A549 treated with CpdA at 1 μM for 4 hours (cell line): ENCODE measurements at places on chromosomes 11 and 22. TPM values are rescaled to one million over a fixed set of nuclear protein-coding genes. Genes with fewer than 3 reads are reported as not detected.

The C11orf86 gene
- total RNA-seq, result 30.0 to 57.8 TPM (median 47.5 TPM) in 5 replicates

The LRRN4CL gene
- 0.08 to 0.12 TPM (median 0.10 TPM) in 3 of 5 replicates, not detected in the others for total RNA-seq

The PGM2L1 gene
- total RNA-seq, result 7.8 to 13.6 TPM (median 13.0 TPM) in 5 replicates

The SLC29A2 gene
- 3.2 to 5.0 TPM (median 4.5 TPM) in 5 replicates for total RNA-seq

The MRGPRE gene
- 0.15 to 0.19 TPM in 2 of 5 replicates, not detected in the others for total RNA-seq

The ANO1 gene
- 1.1 to 2.5 TPM (median 1.4 TPM) in 5 replicates for total RNA-seq

The RHOD gene
- total RNA-seq, result 29.7 to 48.7 TPM (median 42.3 TPM) in 5 replicates

The MOV10L1 gene
- total RNA-seq, result not detected in 5 replicates

The OR52I1 gene
- not detected in 5 replicates for total RNA-seq
